ENCODE measurements at places on chromosomes 3 and 15.
A peak's percentile ranks its signal among the peaks of the same experiment; 100 is the strongest.

- no peak for DNase-seq
These were observed 7.8 kb downstream of the DNASE1L3 start for GRCh38 chr3:58202917-58203360.

DNA sequence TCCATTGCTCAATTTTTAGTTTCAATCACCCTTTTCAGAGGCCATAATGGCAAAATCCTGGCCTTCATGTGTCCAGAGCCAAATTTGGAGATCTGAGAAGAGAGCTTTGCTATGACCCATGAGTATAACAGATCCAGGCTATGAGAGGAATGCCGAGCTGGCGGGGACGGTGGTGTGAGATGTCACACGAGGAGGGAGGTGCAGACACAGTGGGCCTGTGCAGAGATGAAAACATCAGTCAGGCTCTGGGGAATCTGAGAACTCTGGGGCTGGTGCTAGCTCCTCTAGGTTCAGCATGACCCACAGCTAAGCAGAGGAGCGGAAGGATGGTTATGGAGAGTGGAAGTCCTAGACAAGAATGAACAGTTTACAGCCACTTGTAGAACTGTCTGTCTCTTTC lies 398.3 kb upstream of the ATP10A start:
- no peak for DNase-seq

GRCh38 chr15:48928877-48929538 lies 34.7 kb downstream of the SHC4 start:
- DNase-seq, result peak; percentile 75

DNA sequence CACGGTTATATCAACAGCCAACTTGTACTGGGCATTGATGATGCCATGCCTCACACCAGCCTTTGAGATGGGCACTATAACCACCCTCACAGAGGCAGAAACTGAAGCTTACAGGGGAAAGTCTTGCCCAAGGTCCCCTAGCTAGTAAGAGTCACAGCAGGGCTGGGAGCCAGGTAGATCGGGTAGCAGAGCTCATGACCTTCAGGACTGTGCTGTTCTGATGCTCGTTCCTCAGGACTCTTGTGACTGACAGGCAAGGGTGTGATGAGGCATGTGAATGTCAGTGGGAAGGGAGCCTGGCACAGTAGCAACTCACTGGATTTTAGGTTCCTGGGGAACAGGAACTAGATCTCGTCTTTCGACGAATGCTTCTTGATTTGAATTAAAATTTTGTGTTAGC lies 65.7 kb downstream of the RLBP1 start:
- DNase-seq, result no peak

DNA sequence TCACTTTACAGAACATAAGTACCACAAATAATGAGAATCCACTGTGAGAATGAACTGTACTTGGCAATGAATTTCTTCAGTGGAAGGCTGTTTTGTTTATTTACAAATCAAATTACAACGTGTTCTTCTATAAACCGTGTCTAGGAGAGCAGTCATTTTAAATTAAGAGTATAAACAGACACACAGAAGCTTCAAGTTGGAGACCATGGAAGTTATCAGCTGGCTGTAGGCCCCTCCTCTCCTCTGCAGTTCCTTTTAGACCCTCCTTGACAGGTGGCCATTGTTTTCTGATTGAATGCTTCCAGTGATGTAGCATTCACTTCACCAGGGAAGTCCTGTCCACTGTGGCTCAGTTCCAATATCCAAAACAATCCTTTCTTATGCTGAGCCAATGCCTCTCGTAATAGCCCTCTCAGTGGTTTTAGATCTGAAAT lies 7.3 kb upstream of the MAPK6 start:
- no peak for DNase-seq

DNA sequence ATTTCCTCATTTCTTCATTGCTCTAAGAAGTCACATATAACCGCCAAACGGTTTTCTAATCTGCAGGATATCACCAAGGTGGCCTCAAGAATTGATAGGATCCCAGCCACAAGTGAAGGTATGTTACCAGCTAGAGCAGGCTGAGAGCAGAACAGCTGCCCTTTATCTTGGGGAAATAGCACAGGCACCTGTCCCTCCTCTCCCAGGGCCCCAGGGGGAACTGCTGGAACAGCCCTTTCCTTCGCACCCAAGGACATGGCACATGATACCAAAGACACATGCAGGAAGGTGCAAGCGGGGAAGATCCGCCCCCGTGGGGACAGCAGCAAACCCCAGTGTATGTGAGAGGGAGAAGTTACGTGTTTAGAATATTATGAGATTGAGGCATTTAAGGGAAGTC lies 35.3 kb downstream of the HOMER2 start:
- no peak for DNase-seq

- no peak for DNase-seq
These were observed 50.9 kb downstream of the CAPN7 start for GRCh38 chr3:15256861-15257341.

- no peak for DNase-seq
These were observed 12.5 kb upstream of the RPP14 start for GRCh38 chr3:58293516-58293915.

- DNase-seq, result no peak
These were observed 91.5 kb downstream of the CERS3 start for GRCh38 chr15:100437261-100437660.

DNA sequence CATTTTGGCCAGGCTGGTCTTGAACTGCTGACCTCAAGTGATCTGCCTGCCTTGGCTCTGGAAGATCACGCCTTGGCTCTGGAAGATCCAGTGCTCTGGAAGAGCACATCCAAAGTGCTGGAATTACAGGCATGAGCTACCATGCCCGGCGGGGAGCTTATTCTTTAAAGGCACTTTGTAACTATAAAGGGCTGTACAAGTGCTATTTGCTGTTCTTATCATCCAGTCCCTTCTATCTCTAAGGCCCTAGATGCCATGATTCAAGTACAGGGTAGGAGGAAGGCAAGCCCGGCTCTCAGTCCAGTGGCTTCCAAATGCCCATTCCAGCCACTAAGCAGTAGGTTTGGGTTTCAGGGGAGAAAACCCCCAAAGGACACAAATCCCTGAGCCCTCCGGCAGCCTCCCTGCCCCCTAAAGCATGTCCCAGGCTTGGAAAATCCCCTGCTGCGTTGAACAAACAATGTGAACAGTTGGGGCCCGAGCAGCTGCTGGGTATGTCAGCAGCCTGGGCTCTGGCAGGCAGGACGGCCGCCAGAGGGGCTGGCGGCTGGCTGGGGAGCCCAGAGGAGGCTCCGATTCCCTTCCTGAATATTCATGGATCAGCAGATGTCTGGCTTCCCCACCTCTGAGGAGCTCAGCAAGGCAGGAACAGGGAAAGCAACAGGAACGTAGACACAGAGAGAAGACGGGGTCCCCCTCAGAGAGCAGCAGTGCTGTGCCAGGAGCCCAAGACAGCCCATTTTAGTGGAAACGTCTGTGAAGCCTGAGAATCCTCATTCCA lies 7.7 kb downstream of the IGDCC4 start:
- no peak for DNase-seq

DNA sequence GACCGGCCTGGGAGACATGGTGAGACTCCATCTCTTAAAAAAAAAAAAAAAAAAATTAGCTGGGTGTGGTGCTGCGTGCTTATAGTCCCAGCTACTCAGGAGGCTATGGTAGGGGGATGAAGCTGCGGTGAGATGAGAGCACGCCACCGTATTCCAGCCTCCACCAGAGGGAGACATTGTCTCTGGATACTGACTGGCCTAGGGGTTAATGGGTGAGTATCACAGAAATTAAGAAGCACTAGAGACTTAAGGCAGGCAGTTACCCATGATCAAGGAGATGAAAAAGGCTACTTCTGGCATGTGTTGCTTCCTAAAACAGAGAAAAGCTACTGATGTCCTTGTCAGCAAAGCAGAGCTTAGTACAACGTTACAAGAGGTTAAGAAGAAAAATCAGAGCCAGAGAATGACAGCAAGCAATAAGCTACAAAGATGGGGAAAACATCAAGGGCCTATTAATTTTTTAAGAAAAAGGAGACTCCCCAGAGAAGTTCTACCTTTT lies 8.6 kb downstream of the TFRC start:
- peak; percentile 64 for DNase-seq

Measured in stimulated activated CD8-positive, alpha-beta memory T cell treated with anti-CD3 and anti-CD28 coated beads, Interleukin-4, amount 100 ng/mL, for 48 hours (primary cell).